ENCODE measurements at places on chromosomes 6 and 20. TPM values are rescaled to one million over a fixed set of nuclear protein-coding genes. Genes with fewer than 3 reads are reported as not detected.

GRCh38 chr6:164114651-164115050, 700.1 kb downstream of the QKI start:
- no peak for DNase-seq
- no peaks in the 10 kb centered on the region for H3K4me1 ChIP-seq
- H3K27me3 ChIP-seq, result no peaks in the 10 kb centered on the region
- no peak overlapping the region for H3K27ac ChIP-seq
- no peaks in the 10 kb centered on the region for H3K36me3 ChIP-seq

DNA sequence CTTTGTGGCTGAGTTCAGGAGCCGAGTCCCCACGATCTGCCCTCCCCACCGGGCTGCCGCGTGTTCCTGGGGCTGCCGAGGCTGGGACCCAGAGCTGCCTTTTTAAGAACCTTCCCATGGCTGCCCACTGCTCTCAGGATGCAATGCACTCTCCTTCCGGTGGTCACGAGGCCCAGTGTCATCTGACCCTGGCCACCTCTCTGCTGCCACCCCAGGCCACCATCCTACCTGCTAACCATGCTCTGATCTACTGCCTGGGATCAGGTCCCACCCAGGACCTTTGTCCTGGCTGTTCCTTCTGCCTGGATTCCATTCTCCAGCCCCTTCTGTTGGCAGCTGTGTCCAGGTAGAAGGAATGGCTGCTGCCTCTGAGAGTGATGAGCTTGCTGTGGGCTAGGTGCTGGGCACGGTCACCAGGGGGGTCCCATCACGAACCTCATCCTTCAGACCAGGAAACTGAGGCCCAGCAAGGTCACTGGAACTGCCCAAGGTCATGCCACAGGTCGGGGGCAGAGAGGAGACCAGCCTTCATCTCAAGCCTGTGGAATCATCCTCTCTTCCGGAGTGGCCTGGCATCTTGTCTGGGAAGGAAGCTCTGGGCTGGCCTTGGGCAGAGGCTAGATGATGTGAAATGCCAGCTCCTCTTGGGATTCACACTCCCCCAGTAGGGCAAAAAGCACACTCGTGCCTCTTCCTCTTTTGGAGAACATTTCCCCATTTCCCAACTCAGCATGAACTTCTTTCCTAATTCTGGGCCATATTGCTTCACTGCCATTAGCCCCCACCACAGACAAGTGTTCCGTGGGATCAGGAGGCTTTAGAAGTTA, 20.5 kb downstream of the PCK1 start:
- H3K4me3 ChIP-seq, result no peak overlapping the region
- DNase-seq, result no peak
- H3K27me3 ChIP-seq, result no peaks in the 10 kb centered on the region
- peaks cover 25% of the 10 kb centered on the region for H3K4me1 ChIP-seq

DNA sequence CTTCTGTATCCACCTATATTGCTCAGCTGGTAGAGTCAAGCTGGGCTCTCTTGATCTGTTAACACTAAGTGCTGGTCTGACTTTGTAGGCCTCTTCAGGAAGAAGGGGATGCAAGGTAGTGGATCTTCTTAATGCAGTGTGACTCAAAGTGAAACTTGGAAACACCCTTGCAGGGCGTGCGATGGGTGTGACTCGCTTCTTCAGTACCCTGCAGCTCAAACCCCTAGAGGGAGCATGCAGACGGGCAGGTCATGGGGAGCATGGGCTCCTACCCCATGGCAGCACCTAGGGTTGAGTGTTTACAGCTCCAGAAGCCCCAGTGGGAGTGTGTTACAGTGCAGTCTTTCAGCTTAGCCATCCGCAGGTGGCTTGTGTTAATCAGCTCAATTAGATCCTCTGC, 757 bp upstream of the SAMD3 start:
- H3K27me3 ChIP-seq, result no peaks in the 10 kb centered on the region
- H3K36me3 ChIP-seq, result no peaks in the 10 kb centered on the region
- DNase-seq, result peak; percentile 36
- H3K4me1 ChIP-seq, result no peaks in the 10 kb centered on the region
- H3K4me3 ChIP-seq, result no peak overlapping the region
- no peak overlapping the region for H3K27ac ChIP-seq

DNA sequence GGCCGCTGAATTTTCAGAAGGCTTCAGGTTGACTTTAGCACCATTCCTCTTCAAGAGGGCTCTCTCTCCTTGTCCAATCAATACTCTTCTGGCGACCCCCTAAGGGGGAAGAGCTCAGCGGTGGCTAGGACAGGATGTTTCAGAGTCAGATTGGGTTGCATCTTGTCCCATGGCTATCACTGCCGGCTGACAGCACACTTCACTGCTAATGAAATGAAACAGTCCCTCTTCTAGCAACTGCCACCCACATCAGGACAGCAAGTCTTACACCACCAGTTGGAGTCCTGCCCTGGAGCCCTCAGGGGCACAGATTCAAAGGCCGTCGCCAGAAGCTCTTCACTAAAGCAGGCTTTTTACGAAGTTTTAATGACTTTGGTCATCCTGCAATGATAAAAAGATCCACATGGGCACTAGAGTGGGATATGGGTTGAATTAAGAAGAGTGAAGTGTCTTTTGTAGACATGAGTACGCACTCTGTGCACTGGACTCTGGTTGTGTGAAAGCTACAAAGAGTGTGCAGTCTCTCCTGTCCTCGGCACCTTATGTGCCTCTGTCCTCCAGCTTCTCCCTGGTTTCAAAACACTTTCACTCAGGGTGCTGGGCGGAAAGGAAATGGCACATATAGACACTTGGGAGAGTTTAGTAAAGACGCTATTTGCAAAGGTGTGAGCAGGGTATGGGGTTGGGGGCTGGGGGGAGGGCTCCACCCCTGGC, 66.1 kb upstream of the SLC22A16 start:
- no peaks in the 10 kb centered on the region for H3K27me3 ChIP-seq
- no peak for DNase-seq
- H3K4me1 ChIP-seq, result no peaks in the 10 kb centered on the region

RNASET2 gene
- 121 TPM for total RNA-seq

ZSWIM3 gene
- 2.2 TPM for total RNA-seq
